ENCODE measurements at places on chromosomes 6 and 20.
A peak's percentile ranks its signal among the peaks of the same experiment; 100 is the strongest.

DNA sequence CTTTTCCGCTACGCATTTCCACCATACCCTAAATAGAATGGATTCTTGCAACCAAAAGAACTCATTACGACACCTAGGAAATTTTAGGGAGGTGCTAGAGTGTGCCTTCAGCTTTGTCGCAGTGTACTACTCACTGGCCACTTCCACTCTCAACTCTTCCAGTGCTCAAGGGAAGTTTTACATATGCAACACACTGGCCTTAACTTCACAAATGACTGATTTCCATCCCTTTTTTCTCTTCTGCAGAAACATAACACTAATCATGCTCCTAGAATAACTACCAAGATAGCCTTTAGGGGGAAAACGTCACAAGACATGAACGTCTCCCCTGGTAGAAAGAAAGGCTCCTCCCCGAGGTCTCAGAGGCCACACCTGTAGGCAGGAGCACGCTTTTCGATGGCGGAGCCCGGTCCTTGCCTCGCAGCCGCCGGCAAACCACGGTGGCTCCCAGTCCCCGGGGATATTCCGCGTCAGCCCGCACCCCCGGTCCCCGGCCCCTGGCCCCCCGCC lies 584 bp downstream of the LYRM4 start:
- peak; percentile 62 for DNase-seq

DNA sequence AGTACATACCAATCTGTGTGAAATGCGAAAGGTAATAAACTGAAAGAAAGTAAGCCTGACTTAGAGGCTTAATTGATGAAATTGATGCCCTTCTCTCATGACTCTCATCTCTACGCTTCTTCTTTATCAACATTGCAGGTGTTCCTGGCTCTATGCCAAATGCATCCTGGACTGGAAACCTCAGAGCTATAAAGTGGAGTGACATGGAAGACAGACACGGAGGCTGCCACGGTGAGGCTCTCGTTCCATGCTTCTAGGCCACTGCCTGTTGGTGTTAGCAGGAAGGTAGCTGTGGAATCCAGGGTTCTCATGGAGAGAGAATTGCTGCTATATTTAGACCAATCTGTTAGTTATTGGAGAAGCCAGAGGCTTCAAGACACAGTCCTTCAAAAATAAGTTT lies 73.2 kb downstream of the C6orf52 start:
- no peak for DNase-seq

DNA sequence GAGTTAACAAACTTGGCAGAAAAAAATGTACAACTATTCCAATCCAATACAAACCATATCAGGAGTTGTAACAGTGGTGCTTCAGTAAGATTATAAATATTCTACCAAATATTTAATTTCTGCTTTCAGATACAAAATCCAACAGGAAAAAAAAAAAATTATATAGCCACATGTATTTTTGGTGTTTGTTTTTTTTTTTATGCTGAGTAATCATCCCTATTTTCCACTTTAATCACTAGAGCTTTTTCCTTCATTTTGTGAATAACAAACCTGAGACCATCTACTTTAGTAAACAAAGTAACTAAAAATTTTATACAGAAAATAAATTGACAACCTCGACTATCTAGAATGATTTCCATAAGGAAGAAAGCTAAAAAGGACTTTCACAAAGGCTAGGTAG lies 36.2 kb downstream of the MMS22L start:
- no peak for DNase-seq

DNA sequence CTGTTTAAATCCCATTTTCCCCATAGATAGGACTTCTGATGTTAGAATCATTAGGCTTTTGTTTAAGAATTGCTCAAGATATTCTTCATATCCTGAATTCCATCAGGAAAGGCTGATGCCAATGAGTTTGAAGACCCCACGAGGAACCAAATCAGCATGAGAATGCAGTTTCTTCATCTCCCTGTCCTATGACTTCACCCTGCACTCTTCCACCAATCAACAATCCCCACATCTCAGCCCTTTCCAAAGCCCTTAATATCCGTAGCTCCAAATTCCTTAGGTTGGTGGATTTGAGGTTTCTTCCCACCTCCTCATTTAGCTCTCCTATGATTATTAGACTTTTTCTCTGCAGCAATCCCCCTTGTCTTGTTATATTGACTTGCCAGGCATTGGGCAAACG lies 88.3 kb upstream of the PRND start:
- no peak for DNase-seq

DNA sequence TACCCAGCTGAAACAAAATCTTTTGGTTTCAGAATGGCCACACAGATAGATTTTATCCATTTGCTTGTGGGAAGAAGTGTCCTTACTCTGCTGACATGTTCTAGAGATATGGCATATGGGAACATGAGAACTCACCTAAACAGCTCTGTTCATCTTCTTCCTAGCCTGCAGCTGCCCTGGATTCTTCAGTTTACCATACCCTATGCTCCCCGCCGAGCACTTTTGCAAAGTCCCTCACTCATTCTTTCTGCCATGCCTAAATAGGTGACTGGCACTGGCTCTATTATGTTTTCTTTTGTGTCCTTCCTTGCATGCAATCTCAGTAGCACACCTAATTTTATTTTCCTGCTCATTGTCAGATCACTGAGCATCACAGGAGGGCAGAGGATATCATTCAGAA lies 293.7 kb upstream of the RSPO3 start:
- no peak for DNase-seq

DNA sequence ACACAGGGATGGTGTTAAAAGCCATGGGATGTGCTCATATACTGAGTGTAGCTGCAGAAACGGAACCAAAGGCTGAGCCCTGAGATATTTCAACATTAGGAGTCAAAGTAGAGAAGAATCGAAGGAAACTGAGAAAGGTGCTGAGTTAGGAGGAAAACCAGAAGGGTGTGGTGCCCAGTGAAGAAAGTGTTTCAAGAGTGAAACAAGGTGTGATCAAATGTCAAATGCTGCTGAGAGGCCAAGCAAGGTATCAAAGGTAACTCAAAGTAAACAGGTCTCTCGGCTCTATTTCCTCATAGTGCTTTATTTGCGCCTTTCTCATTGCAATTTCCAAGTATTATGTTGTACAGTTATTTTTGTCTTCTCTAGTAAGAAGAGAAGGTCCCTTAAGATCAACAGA lies 94.1 kb downstream of the PRDM1 start:
- no peak for DNase-seq

GRCh38 chr6:51261691-51262090 lies 443.0 kb downstream of the TFAP2B start:
- no peak for DNase-seq

GRCh38 chr6:159149641-159150040 lies 19.6 kb upstream of the FNDC1 start:
- no peak for DNase-seq

DNA sequence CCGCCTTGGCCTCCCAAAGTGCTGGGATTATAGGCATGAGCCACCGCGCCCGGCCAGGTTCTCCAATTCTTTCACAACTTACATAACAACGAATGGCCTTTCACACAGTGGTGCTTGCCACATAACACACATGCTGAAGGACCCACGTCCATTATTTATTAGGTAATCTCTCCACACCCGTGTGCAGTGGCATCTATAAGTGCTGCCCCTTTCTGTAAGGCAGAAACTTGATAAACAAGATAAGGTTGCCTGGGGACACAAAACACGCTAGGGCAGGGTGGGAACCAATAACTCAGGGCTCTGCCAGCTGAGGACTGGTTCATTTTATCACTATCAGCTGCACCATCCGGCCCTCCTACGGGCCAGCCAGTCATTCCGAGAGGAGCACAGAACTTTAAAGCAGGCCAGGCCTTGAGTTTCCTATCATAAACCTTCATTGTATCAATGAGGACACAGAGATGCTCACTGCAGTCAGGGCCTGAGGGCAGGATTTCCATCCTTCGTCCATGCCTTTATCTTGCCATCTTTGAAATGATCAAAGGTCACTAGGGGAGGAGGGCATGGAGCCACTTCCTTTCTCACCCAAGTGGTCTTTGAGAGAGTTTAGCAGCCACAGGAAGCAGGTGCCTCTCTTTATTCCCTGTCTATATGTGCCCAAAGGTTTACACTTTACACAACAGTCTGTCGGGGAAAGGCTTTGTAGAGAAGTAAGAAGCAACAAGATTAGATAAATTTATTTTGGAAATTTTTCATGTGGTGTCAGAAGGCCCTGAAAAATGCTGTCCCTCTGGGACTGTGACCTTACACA lies 37.6 kb downstream of the GPLD1 start:
- no peak for DNase-seq

DNA sequence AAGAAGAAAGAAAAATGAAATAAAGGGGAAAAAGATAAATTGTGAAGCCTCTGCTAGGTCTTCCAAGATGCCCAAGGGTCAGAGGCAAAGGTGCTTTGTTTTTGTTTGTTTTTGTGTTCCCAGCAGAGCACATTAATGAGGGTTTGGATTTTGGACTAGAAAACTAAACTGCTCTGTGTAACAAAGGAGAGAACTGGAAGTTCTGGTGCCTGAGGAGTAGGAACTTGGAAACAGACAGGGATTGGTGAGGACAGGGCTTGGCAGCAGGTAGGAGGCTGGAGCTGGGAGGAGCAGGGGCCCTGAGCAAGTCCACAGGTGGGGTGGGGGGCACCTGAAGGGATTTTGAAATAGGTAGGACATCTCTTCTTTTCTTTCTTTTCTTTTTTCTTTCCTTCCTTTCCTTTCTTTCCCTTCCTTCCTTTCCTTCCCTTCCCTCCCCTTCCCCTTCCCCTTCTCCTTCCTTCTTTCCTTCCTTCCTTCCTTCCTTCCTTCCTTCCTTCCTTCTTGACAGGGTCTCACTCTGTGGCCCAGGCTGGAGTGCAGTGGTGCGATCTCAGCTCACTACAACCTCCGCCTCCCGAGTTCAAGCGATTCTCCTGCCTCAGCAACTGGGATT lies 15.3 kb upstream of the ABRACL start:
- no peak for DNase-seq

GRCh38 chr6:11404838-11405237 lies 132.7 kb upstream of the TMEM170B start:
- no peak for DNase-seq

GRCh38 chr20:10179574-10180298 lies 38.9 kb upstream of the SNAP25 start:
- DNase-seq: peak; percentile 51

- DNase-seq: no peak
Measured at GRCh38 chr6:17957086-17957485, 30.3 kb downstream of the KIF13A start.

DNA sequence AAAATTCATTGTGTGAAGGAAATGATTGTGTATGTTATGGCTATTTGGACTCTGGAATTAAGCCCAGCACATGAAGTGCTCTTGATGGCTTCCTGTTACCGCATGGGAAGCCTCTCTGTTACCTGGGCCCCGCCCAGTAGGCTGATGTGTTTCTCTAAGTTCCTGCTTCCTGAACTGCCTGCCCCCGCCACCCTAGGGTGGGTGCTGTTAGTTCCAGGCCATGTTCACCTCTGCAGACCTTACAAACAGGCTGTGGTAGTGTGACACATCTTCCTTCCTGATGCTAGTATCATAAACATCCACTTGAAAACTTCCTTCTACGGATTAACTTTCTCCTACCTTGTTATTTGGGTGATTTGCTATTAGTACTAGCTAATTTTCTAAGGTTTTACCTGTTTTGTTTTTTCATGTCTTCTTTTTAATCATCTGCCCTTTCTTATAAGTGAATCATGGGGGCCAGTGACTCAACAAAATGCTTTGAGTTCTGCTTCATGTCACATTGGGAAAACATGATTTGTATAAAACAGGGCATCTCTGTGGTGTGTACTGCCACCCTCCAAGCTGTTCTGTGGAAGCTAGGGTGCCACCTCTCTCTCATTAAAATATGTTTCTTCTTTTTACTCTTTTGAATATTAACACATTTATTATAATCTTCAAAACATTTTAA lies 40.6 kb downstream of the SH3BGRL2 start:
- DNase-seq: no peak

GRCh38 chr6:144897441-144897921 lies 612.3 kb downstream of the UTRN start:
- peak; percentile 87 for DNase-seq

GRCh38 chr20:32191422-32191821 lies 16.1 kb downstream of the PLAGL2 start:
- DNase-seq: no peak

DNA sequence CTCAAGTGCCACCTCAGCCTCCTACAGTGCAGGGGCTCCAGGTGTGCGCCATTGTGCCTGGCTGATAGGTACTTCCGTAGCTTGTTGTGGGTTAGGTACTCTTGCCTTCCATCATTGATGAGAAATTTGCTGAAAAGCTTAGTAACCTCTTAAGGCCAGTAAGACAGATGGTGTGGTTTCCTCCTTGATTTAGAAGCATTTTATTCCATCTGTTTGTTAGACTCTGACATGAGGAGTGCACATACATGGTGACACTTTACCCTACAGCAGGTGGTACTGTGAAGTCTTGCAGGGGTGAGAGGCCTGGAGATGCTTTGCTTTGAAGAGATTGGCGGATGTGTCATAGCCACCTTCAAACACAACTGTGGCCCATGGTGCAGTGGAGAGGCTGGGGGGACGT lies 14.8 kb upstream of the MTG2 start:
- DNase-seq: no peak

DNA sequence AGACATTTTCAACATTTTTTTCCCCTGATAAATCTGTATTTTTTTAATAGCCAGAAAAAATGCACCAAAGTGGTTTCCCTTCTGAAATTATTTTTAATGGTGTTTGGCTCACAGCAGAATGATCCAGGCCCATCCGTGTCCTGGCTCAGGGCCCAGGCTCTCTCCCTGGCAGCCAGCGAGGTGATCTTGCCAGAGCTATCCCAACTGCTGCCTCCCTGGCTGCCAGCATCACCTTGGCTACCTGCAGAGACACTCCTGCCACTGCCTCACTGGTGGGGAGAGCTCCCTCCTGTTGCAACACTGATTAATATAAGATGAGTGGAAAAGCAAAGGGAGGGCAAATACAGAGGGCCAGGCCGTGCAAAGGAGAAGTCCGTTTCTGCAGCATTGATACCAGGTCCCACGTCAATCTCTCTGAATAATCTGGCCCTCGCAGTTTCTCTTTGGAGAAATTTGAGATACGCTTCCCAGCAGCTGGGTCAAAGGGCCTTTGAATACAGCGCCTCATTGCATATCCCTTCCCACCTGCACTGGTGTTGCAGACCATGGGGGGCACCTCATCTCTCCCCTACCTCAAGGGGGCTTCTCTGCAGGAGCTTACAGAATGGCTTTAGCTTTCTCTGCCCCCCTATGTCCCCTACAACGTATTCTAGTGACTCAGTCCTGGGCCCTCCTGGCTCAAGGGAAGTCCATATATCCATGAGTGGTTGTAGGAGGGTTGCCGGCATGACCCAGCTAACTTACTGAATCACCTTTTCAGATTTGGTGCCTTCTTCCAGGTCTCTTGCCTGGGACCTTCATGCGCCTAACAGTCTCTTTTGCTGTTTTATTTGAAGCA lies 12.8 kb upstream of the DSTN start:
- DNase-seq: peak; percentile 57
